Stimulated activated CD8-positive, alpha-beta memory T cell treated with anti-CD3 and anti-CD28 coated beads, Interleukin-2, amount 100 ng/mL, for 1 hour (primary cell): ENCODE measurements at places on chromosomes 11 and 22.

DNA sequence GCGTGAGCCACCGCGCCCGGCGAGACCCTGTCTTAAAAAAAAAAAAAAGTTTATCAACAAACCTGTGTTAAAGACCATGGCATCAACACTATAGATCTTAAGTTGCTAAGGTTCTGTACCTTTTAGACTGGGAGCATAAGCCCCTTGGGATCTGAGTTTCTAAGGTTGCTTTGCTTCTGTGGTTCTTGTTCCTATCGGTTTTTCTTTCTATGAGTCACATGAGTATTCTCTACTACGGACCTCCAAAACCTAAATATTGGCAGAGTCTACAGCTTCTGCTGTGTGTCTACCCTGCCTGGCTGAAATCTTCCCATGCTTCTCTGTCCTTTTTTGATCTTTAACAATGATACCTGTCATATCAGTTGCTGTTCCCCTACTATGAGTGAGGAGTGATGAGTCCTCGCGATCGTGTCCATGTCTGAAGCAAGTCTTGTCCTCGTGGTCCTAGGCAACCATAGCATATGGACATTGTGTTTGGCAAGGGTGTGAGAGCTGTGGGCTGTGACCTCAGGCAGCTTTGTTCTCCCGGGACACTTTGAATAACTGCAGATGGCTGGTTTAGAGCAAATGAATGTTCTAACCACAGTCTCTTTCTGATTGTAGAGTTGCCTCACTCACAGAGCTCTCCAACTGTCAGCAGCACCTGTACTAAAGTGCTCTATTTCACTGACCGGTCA is 9.0 kb upstream of the DLAT start:
- no peak for DNase-seq

GRCh38 chr11:44837661-44838060 is 110.9 kb downstream of the TSPAN18 start:
- no peak for DNase-seq

DNA sequence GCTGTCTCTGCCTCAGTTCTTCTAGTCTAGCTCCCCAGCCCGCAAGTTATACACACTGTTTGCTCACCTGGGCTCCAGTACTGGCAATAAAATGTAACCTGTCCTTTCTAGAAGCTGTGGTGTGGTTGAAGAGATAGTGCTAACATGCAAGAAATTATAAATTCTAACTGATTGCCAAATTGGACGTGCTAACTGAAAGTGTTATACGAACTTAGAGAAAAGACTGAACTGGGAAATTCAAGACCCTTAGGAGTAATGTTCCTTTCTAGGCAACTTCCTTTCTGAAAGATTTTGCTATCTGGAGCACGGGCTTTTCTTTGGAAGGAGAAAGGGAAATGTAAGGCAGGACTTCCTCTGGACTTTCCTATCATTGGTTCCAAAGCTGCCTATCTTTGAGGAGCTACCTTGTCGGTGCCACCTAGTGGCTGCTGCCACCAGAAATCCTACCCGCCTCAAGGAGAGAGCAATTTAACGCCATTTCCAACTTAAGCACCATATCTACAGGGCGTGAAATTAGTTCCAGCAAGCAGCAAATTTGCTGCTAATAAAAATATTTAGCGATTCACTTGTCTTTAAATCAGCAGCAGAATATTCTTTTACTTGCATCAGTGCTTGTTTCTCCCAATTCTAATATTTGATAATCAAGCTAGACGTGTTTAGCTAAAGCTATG is 12.7 kb upstream of the TMEM218 start:
- DNase-seq, result no peak

DNA sequence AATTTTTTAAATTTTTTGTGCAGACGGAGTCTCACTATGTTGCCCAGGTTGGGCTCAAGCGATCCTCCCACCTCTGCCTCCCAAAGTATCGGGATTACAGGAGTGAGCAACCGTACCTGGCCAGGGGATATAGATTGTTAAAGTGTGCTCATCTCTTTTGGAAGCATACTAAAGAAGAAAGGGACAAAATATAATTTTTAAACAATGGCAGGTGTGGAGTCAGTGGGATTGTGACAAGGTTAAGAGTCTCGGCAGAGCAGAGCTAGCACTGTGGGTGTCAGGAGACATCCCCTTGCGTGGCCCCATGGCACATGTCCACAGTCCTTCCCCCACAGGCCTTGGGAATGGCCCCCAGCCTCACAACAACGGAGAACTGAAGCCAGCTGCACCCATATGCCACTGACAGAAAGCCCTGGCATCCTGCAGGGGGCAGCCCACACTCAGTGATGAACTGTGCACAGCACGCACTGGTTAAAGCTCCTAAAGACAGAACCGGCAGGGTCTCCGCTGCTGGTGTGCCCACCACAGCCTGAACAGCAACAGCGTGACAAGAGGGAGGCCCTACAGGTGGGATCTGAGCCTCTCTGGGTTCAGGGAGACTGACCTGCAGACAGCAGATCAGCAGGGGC is 29.9 kb downstream of the SERPIND1 start:
- no peak for DNase-seq

DNA sequence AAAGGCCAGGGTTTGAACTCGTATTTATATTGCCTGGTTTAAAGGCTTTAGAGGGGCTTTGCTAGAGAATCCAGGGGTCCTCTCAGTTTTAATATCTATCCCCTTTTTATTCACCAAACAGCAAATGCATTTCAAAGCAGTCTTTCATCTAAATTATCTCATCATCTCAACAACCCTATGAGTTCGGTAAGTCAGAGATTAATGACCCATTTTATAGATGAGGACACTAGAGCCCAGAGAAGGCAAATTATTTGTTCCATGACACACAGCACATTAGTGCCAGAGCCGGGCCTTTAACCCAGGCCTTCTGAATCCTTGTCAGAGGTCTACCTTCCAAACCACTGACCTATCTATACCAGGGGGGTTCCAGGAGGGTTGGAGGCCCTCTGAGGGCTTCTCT is 16.8 kb upstream of the YWHAH start:
- no peak for DNase-seq

- DNase-seq, result no peak
Measured at GRCh38 chr22:44918166-44918924, 91.5 kb downstream of the PHF21B start.

DNA sequence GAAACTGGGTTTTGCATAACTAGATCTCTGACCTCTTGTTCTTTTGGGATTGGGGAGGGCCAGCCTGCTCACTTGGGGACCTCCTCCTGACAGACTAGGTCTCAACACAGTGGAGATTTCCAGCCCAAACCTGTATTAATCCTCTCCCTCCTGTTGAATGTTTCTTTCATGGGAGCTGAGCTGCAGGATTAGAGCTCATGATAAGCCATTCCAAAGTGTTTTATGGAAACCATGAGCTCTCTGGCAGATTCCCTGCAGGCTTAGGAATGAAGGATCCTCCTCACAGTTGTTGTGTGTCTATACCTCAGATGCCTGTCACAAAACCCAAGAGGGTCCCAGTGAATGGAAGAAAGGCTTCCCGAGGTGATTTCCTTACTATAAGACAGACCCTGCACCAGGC is 248.4 kb upstream of the B3GAT1 start:
- DNase-seq, result no peak

DNA sequence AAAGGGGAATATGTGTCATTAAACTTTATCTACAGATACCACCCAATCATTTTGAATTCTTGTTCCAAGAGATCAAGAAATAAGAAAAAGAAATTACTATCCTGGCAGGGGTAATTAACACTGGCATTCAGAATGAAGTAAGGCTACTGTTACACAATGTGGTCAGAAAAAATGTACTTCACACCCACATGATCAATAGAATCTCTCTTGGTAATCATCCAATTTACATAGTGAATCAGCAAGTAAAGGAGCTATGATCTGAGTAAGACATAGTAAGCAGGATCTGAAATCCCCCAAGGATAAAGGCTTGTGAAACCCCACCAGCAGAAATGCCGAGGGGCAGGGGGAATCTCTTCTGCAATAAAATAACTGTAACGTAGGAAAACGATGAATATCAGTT is 466.5 kb downstream of the FAM181B start:
- no peak for DNase-seq

DNA sequence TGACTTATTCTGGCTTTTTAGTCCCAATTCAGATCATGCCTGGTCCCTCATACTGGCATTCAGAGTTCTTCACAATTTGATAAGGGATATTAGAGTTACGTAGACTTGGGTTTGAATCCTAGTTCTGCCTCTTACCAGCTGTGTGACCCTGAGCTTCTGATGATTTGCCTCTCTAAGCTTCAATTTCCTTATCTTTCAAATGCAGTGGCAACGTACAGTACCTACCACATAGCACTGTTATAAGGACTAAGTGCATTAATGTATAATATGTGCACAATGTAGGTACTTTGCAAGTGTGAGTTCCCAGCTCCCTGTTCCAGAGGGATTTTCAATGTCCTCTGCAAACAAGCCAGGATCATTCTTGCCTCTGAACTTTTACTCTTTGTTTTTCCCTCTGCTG is 7.3 kb downstream of the RHOG start:
- no peak for DNase-seq

GRCh38 chr11:26510164-26510563 is 61.9 kb downstream of the MUC15 start:
- no peak for DNase-seq

DNA sequence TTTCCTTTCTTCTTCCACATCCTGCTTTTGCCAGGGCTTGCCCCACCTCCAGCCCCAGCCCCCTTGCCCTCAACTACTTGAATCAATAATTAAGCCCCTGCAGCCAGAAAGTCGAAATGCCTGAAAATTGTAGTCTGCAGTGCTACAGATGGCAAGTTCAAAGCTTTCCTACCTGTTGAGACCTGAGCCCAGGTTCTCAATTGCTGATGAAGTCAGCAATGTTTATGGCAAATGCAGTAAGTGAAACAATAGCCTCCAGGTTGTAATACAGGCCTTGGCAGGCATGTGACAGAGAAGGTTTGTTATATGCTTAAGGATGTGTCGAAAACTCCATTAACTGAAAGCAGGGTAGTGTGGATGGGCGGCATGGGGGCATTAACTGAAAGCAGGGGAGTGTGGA is 181.1 kb upstream of the SESN3 start:
- no peak for DNase-seq
